Spinal cord (tissue), 10 donors: ENCODE measurements at places on chromosomes 2 and 18. TPM values are rescaled to one million over a fixed set of nuclear protein-coding genes. Genes with fewer than 3 reads are reported as not detected.

Gene SLC5A7
- total RNA-seq = 3.7 TPM

Gene ELOA2
- total RNA-seq = not detected

DNA sequence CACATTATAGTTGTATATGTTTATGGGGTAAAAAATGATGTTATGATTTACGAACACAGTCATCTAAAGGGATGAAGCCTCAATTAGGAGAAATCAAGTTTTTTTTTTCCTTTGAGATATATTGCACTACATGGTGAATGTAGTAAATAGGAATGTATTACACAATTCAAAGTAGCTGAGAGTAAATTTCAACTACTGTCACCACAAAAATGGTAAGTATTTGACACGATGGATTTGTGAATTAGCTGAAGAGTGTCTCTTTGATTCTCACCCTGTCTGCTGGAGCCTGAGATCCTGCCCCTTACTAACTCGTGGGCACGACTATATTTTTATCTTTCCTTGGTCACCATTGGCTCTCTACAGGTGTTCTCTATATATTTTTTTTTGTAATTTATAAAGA is 540.4 kb upstream of the DSEL start:
- H3K27ac ChIP-seq = no peak overlapping the region
- no peak for DNase-seq
- no peaks in the 10 kb centered on the region for H3K36me3 ChIP-seq
- H3K27me3 ChIP-seq = no peaks in the 10 kb centered on the region
- no peaks in the 10 kb centered on the region for H3K4me1 ChIP-seq

- no peak for DNase-seq
- no peak overlapping the region for H3K27ac ChIP-seq
- no peaks in the 10 kb centered on the region for H3K27me3 ChIP-seq
Observed at GRCh38 chr2:157194097-157194688, 63.3 kb upstream of the GALNT5 start.

- no peaks in the 10 kb centered on the region for H3K4me1 ChIP-seq
- no peak overlapping the region for H3K27ac ChIP-seq
- H3K36me3 ChIP-seq = no peaks in the 10 kb centered on the region
- no peak overlapping the region for H3K4me3 ChIP-seq
- DNase-seq = no peak
Observed at GRCh38 chr2:60385648-60386047, 167.8 kb downstream of the BCL11A start.

Gene ASXL3
- 34.2 TPM for total RNA-seq

DNA sequence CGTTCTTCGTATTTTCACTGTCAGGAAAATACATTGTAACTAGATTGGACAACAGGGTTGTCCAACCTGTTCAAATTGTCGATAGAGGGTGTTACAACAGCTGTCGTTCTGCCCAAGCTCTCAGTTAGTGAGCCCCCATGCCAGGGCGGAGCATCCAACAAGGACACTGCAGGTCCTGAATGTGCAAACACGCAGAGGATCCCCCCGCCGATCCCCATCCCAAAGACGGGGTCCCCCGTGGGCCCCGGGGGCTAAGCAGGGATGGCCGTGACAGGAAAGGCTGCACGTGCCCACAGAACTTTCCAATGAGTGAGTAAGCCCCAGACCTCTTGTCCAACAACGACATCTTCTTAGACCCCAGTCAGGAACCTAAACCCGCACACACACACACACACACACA is 140.8 kb downstream of the PXDN start:
- H3K4me1 ChIP-seq = peaks cover 51% of the 10 kb centered on the region
- no peak overlapping the region for H3K4me3 ChIP-seq
- H3K27me3 ChIP-seq = no peaks in the 10 kb centered on the region
- H3K36me3 ChIP-seq = no peaks in the 10 kb centered on the region

GRCh38 chr2:189641590-189641989 is 19.7 kb upstream of the ASNSD1 start:
- no peaks in the 10 kb centered on the region for H3K27me3 ChIP-seq
- H3K36me3 ChIP-seq = no peaks in the 10 kb centered on the region
- no peak overlapping the region for H3K4me3 ChIP-seq

- no peak for DNase-seq
- H3K27ac ChIP-seq = no peak overlapping the region
- no peaks in the 10 kb centered on the region for H3K27me3 ChIP-seq
- no peaks in the 10 kb centered on the region for H3K4me1 ChIP-seq
Observed at GRCh38 chr2:46409756-46410155, 69.6 kb upstream of the TMEM247 start.

DNA sequence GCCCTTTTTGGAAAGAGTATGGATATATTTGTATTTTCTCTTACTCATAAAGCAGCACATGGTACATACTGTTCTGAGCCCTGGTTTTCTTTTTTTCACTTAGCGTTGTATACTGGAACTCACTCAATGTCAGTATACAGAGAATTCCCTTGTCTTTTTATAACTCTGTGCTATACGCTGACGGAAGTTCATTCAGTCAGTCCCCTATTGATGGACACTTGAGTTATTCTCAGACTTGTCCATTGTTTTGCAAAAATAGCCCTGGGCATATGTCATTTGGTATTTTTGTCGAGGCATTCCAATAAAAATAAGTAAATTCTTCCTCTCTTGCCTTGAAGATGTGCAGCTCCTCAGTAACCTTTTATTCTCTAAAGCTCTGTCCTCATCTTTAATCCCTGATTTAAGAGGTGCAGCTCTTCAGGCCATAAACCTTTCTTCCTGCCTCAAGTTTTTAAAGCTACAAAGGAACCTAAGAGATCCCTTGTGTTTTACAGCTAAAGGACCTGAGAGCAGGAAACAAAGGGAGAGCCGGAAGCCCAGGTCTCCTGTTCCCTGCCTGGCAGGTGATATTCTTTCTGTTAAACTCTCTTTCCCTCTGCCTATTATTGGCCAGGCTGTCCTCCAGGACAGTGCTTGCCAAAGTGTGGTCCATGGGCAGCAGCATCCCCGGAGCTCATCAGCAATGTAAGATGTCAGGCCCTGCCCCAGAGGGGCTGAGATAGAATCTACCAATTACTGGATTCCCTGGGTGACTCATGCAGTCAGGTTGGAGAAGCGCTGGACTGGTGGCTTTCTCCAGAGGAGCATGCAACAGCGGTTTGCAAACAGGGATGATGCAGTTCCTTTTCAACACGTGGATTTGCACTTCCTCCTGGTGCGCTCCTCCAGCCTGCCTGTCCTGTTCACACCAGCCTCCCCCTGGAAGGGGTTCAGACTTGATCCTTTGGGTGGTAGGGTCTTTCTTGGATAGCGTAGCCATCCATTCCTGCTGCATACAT is 158.0 kb downstream of the NEDD4L start:
- H3K4me3 ChIP-seq = no peak overlapping the region
- H3K27me3 ChIP-seq = no peaks in the 10 kb centered on the region
- peaks cover 10% of the 10 kb centered on the region for H3K4me1 ChIP-seq
- no peak overlapping the region for H3K27ac ChIP-seq

- no peak overlapping the region for H3K27ac ChIP-seq
- H3K36me3 ChIP-seq = peaks cover 9% of the 10 kb centered on the region
- no peak for DNase-seq
- H3K4me3 ChIP-seq = no peak overlapping the region
- peaks cover 7% of the 10 kb centered on the region for H3K4me1 ChIP-seq
Observed at GRCh38 chr2:120805602-120806001, 69.9 kb downstream of the GLI2 start.

Gene TSPYL6
- 0.17 TPM for total RNA-seq

Gene TUBB8B
- 0.11 TPM for total RNA-seq
